ENCODE measurements at places on chromosomes 3 and 15.

DNA sequence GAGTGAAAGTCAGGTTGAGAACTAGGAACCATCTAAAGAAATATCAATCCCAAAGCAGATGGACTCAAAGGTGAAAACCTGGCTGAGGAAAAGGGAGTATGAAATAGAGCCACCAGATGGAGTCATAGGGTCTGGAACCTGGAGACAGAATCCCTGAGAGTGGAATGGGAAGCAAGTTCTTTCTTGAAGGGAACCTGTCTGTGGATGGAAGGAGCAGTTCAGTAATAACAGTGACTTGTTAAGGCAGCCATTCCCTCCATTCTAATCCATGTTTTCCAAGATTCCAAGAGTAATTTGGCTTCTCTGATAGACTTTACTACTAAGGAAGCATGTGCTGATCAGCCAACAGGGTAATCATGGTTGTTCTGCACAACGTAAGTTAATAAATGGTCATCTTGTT, 22.5 kb upstream of the AQP9 start:
- DNase-seq: no peak

- peak; percentile 23 for DNase-seq
These were observed 14.2 kb upstream of the COLQ start for GRCh38 chr3:15535732-15536131.

DNA sequence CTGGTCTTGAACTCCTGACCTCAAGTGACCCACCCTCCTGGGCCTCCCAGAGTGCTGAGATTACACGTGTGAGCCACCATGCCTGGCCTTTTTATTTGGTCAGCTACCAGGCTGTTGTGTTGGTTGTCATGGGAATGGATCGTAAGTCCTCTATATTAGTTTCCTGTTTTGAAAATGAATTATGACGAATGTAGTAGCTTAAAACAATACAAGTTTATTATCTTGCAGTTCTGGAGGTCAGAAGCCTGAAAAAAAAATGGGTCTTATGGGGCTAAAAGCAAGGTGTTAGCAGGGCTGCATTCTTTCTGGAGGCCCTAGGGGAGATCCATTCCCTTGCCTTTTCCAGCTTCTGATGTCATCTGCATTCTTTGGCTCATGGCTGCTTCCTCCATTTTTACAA, 25.1 kb upstream of the HERC1 start:
- DNase-seq: no peak

GRCh38 chr3:46811615-46812236, 51.5 kb downstream of the MYL3 start:
- no peak for DNase-seq

DNA sequence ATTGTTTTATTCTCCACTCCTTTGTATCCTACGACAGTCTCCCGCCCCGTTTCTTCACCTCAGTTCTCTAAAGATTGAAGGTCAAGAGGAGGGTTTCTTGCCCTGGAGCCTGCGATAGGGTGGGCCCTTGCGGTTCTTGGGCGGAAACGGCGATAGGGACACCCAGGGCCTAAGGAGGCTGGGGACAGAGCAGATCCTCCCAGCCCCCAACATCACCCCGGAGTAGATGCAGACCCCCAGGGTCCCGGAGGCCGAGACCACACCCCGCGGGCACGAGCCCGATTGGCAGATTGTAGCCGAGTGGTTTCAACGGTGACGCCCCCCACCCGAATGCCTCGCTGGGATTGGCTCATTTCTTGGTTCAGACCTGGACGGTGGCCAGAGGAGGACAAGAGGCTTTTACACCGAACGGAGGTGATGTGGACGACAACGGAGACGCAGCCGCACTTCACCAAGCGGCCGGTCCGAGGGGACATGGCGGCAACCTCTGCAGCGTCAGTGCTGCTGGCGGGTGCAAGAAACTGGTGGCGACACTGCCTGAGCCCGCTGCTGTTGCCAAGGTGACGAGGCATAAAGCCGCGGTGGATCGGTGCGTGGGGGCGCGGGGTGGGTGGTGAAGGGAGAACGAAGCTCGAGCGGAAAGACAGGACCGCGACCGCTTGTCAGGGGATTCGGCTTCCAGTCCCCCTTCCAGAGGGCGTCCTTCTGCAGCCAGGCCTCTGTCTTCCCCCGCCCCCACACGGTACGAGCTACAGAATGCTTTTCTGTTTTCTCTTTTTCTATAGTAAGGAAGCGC, 19.0 kb upstream of the MCF2L2 start:
- peak; percentile 93 for DNase-seq

DNA sequence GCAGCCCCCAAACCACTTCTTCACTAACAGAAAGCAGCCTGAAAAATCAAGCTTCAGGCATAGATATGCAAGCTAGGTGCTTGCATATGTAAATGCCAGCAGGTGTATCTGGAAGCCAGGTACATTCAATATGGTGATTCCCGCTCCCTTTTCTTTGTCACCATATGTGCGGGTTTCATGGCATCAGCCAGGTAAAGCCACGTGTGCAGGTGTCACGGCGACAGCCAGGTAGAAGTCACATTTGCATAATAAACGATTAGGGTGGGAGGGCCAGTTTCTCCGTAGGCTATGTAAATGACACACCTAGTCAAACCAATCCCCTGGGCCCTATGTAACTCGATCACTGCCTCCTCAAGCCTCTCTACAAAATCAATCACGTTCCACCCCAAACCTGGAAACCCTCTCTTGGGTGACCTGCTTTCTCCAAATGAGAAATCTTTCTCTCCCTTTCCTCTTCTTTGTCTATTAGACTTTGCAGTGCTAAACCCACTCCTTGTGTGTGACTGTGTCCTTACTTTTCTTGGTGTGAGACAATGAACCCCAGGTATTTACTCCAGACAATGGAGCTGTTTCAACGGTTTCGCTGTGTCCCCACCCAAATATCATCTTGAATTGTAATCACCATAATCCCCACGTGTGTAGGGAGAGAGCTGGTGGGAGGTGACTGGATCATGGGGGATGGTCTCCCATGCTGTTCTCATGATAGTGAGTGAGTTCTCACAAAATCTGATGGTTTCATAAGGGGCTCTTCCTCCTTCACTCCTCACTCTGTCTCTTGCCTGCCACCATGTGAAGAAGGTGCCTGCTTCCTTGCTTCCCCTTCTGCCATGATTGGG, 44.6 kb downstream of the ONECUT1 start:
- no peak for DNase-seq

DNA sequence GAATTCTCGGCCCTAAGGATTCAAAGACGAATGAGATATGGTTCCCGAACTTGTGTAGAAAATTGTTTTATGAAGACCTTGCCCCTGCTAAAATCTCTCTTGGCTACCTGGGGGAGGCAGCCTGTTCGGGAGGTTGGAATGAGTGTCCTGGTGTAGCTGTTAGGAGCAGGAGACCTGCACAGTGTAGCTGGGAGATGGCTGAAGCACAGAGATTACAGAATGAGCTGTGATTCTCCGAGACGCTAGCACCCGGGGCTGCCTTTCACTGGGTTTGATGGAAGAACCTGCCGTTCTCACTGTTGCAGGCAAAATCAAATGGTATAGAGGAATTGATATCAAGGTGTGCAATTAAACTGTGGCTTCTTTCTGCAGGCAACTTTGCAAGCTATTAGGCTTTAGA, 68.0 kb downstream of the TRAK1 start:
- DNase-seq: no peak

- no peak for DNase-seq
These were observed 68.3 kb downstream of the KLHL25 start for GRCh38 chr15:85726454-85726853.

DNA sequence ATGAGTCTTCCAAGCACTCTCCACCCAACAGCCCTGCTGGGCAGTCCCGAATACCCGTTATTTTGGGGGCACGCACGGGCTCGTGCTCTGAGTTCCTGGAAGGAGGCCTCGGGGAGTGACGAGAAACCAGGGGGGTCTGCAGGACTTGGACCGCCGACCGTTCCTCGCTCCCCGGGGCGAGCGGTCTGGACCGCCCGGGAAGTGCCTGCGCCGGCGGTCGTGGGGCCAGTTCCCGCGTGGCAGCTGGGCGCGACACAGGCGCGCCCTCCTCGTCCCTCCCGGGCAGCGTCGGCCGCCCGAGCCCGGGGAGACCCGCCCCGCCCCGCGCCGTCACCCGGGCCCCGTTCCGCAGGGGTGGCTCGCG, 387 bp downstream of the GNB4 start:
- DNase-seq: no peak

DNA sequence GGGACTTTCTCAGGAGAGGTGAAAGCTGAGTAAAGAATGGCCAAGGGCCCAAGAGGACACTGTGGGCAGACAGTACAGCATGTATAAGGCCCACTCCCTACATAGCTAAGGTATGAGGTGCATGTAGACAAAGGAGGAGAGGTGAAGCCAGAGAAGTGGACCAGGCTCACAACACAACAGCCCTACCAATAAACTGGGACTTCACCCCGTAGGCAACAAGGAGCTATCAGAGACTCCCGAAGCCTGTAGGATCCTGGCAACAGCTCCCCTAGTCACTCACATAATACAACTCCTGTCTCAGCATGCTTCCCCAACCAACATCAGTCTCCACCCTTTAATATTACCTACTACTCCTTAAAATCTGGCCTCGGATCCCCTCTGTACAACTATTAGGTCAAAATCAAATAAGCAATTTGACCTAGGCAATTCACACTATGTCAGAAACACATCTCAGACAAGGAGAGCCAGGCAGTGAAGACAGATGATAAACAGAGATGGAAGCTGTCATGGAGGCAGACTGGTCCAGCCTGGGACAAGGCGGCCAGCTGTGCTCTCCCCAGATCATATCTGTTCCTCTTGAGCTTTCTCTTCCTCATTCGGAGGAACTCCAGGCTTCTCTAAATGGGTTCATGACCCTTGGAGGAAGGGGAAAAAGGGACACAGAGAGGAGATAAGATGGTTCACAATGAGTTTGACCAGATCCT, 1.4 kb downstream of the XXYLT1 start:
- DNase-seq: no peak

DNA sequence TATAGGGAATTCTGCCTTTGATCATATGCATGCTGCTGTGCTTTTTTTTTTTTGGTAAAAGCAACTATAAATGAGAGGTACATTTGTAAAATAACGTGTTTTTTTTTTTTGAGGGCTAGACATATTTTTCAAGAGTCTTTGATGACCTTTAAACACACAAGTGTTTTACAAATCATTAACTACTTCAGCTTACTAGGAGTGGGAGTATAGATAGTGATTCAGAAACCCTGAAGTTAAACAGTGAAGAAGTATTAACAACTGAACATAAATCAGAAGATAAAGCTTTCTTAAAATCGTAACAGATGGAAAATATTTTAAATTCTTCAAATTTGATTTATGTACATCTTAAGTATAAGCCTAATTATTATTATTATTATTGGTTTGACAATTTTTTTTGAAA, 2.9 kb upstream of the GMNC start:
- DNase-seq: no peak

GRCh38 chr3:169634618-169635236, 28.8 kb downstream of the MECOM start:
- no peak for DNase-seq

GRCh38 chr3:9600597-9600996, 47.0 kb upstream of the LHFPL4 start:
- no peak for DNase-seq

- DNase-seq: no peak
These were observed 161.7 kb downstream of the ARPP21 start for GRCh38 chr3:35800960-35801459.

- DNase-seq: no peak
These were observed 46.6 kb upstream of the SERPINI2 start for GRCh38 chr3:167520266-167521005.

DNA sequence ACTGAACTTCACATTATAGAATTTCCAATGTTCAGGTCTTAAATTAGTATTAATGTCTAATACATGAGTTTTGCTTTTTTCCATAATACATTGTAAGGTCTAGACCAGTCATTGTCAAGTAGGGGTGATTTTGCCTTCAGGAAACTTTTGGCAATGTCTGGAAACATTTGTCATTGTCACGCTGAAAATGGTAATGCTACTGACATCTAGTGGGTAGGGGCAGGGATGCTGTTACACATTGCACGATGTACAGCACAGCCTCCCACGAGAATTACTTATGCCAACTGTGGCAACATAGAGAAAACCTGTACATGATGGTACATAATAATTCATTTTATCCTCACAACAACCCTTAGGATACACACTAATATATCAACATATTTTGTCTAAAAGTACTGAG, 384.1 kb downstream of the CADM2 start:
- DNase-seq: no peak

- DNase-seq: no peak
These were observed 652.2 kb downstream of the NAALADL2 start for GRCh38 chr3:175511219-175511785.

- no peak for DNase-seq
These were observed 5.7 kb downstream of the CEP19 start for GRCh38 chr3:196706327-196706726.
